ENCODE measurements at places on chromosomes 16 and 17.

DNA sequence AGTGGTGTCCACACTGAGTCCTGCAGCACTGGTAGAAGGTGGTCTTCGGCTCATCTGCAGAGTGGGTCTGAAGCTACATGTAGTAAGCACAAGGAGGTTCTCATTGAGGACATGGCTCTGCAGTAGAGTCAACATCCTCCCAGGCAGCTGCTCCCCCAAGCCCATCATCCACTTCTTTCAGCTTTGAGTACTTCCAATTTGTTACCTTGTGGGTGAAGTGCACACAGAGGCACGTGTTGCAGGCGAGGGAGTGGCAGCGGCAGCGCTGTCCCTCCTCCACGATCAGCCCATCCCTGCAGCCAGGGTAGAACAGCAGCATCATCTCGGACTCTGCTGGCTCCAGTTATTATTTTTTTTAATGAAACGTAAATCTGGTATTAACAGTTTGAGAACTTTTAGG, 1.8 kb upstream of the SSTR2 start:
- no peak for DNase-seq

GRCh38 chr16:85788819-85789218, 10.5 kb downstream of the EMC8 start:
- DNase-seq, result no peak

DNA sequence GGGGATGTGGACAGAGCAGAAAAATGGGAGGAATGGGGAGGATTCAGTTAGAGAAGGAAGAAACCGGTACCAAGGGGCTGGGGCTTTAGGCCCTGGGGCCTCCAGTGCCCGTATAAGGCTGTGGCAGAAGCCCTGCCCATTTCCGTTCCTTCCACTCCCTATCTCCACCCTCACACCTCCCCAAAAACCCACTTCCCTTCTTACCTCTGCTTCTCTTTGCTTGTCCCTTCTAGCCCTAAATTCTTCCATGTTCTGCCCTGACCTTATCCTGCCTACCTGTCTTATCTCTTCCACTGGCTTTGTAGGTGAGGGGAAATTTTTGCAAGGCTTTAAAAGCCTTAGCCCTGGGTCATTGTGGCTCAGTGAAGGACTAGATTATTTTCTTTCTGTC, 4.1 kb downstream of the RNF167 start:
- no peak for DNase-seq

DNA sequence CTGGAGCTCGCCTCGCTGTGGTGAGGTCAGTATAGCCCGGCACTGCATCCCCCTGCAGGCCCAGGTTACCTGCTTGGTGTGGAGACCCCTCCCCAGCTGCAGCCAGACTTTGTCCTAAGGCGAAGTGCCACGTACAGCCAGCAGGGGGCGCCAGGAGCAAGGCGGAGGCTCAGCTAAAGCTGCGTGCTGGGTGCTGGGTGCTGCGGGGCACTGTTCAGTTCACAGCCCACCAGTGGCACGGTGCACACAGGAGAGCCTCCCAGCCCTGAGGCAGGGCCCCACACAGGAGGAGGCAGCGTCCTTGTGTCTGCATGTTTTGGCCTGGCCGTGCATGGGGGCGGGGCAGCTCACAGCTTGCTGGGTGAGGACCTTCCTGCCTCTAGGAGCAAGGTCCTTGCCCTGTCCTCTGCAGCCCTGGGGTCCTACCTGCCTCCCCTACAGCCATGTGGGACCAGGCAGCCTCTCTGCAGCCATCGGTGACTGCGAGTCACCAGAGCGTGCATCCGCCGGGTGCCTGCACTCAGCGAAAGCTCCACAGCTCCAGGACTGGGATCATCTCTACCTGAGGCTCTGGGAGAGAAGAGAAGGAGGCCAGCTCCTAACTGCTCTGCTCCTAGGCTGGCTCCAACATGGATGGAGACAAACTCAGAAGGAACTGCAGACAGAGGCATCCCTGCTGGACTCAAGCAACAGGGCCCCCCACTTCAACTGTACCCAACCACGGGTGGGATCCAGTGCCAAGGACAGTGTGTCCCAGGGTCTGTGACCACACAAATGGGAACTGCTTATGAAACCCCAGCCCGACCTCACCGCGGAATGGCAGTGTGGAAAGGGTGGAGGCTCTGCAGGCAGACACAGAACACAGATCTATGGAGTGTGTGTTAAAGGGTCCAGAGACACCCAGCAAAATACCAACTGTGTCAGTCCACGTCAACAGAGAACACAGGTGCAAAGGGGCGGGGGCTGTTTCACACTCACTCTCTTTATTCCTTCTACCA, 19.0 kb downstream of the SLC7A5 start:
- peak; percentile 84 for DNase-seq

DNA sequence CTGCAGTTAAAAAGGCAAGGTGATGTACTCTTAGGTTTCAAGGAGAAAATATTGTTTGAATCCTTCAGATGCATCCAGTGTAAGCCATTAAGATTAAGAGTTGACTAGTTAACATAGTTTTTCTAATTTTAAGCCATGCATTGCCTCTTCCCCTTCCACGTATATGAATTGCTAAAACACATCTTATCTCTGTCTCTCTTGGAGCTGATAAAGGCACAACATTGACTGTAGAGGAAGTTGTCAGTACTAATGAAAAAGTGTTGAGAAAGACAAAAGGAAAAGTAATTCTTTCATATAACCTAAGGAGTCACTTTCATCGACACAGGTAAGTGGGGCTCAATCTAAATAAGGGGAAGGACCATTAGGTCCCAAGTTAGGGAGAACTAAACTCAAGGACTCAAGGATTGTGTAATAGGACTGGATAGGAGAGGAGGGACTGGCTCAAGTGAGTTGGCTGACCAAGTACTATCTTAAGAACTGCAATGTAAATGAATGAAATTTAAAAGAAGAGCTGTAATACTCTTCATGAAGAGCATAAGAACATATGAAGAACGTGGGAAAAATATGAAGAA, 55.6 kb downstream of the GRB7 start:
- DNase-seq, result no peak

DNA sequence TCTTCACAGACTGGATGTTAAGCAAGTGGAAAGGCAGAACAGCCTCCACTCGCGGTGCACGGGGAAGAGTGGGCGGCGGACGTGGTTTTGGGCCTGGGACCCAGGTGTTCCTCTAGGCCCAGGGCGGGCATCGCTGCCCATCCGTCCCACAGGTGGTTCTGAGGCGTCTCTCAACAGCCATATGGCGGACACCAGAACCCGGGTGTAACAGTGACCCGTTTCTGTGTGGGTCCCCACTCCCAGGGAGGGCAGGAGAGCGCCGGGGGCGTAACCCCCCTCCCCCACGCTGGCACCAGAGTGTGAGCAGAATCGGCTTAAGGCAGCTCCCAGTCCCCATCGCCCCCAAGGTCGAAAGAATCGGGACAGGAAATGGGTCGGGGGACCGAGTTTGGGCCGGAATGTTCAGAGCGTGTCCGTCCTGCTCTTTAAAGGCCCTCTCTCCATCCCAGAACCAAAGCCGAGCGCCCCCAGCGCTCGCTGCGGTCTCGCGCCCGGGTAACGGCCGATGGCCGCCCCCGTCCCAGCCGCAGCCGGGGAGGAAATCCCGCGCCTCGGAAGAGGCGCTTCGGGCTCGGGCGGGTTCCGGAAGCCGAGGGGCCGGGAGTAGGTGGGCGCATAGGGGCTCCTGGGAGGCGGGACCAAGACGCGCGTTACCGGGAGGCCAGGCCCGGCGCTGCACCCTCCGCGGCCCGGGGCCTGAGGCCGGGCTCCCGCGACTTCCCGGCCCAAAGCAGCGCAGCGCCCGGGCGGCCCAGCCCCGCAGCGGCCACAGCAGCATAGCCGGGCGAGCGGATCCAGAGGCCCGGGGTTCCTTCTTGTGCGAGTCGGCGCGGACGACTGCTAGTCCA, at the start of gene TK2:
TSS of gene TK2 (minus strand) at position 839 of the 848 bp plus-strand sequence. CDS start at position 778, 61 bp downstream.
- DNase-seq, result peak; percentile 90

DNA sequence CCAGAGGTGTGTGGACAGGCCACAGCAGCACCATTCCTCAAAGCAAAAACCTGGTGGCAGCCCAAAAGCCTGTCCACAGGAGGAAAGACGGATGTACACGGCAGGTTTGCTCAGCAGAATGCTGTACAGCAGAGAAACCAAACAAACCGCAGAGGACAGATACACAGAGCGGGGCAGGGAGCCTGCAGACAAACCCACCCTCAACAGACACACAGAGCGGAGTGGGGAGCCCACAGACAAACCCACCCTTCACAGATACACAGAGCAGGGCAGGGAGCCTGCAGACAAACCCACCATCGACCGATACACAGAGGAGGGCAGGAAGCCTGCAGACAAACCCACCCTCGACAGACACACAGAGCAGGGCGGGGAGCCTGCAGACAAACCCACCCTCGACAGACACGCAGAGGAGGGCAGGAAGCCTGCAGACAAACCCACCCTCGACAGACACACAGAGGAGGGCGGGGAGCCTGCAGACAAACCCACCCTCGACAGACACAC, 53.0 kb upstream of the METRNL start:
- DNase-seq, result no peak

- DNase-seq, result no peak
Observed at GRCh38 chr16:50482271-50482670, 65.9 kb upstream of the NKD1 start.

DNA sequence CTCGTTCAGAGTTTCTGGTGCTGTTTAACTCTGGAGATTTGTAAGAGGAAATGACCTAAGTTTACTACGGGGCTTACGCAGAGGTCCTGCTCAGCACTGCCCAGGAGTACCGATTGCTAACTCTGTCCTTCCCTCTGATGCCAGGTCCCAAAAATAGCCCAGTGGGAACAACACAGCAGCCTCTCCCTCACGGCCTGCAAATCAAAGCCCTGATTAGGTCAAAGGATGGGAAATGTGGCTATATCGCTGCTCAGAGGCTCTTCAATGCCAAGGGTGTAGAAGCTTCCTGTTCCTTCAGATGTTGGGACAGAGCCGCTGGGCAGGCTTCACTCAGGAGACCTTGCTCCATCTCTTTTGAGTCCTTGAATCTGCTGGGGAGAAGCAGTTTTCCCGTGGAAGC, 174.2 kb upstream of the KCNJ16 start:
- DNase-seq, result no peak

- DNase-seq, result no peak
Observed at GRCh38 chr16:84753412-84754326, 53.9 kb downstream of the USP10 start.

- no peak for DNase-seq
Observed at GRCh38 chr16:87100306-87101058, 216.7 kb downstream of the C16orf95 start.

- peak; percentile 83 for DNase-seq
Observed at GRCh38 chr17:37488607-37489196, 989 bp upstream of the DUSP14 start.

All from GM03348 (cell line).